ENCODE measurements at places on chromosomes 3 and 15.

DNA sequence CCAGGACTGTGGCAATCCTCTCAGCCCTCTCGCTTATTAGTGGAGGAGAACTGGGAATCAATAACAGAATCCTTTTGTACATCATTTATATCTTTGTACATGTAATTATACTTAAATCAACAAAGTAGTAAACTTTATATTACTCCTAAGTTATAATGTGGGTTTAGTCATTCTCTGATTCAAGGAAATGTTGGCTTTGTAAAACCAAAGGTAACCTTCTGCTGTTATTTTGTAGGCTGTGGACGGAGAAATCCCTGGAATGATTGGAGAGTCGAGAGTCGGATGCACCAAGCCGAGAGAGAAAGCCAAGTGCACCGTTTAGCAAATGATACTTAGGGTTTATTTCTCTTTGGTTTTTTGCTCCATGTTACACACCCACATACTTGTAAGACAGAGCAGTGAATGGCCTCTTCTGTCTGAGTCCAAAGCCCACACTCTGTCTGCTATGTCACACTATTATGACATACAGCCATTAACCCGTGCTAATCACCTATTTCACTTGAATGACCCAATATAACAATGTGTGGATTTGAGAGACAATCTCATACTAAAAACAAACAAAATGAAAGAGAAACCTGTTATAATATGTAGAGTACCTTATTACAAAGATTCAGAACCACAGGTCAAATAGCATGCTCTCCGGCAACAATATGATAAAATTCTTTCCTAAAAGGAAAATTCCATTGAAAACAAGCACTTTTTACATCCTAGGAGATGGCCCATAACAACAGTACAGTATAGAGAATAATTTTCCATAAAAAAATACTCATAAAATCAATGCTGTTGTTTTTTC, 72.2 kb downstream of the MECOM start:
- DNase-seq: no peak

DNA sequence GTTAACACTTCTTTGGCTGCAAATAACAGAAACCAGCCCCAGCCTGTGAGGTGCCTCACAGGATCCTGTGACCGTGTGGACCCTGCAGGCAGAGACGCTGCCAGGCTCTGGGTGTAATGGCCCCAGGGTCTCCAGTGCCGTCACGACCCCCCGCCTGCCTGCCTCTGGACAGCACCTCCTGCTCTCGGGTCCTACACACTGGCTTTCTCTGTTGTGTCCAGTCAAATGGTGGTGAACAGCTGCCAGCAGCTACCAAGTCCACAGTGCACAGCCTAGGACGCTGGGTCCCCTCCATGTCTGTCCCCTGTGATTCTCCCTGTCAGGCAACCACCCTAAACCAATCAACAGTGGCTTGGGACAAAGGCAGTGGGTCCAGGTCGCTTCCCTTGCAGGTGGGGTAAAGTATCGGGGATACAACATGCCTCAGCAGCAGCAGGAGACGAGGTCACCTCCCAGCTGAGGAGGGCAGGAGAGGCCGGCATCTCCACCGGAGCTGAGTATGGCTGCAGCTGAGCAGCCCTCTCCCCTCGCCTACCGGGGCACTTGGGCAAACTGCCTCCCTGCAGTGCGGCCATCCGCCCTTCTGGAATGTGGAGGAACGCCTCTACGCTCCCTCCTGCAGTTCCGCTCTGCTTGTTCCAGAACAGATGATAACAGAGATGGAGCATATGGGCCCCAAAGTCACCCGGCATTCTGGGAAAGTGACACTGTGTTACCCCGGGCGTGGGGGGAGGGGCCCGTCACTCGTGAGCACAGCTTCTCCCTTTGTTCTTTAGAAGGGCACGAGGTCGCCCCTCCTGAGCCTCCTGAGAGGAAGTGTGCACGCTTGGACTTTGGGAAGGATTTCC, 21.1 kb upstream of the SKOR1 start:
- no peak for DNase-seq

GRCh38 chr3:166367947-166368533, 530.8 kb upstream of the BCHE start:
- peak; percentile 27 for DNase-seq

DNA sequence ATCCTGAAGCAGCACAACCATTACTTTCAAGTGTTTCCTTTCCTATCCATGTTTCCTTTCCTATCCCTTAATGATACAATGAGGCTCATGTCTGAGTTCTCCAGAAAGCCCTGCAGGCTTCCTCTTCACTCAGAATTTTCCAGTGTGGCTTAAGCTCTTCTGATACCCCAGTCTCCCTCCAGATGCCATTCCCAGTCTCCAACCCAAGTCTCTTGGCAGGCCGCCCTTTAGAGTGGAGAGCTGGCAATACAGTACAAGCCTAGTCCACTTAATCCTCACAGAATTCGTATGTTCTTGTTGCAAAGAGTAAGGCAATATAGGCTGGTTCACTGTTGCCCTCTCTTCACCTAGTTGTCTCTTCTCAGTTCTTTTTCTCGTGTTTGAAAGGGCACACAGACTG, 503.9 kb upstream of the MDFIC2 start:
- DNase-seq: no peak

- peak; percentile 32 for DNase-seq
Observed at GRCh38 chr3:140276703-140277102, 341.7 kb downstream of the CLSTN2 start.

DNA sequence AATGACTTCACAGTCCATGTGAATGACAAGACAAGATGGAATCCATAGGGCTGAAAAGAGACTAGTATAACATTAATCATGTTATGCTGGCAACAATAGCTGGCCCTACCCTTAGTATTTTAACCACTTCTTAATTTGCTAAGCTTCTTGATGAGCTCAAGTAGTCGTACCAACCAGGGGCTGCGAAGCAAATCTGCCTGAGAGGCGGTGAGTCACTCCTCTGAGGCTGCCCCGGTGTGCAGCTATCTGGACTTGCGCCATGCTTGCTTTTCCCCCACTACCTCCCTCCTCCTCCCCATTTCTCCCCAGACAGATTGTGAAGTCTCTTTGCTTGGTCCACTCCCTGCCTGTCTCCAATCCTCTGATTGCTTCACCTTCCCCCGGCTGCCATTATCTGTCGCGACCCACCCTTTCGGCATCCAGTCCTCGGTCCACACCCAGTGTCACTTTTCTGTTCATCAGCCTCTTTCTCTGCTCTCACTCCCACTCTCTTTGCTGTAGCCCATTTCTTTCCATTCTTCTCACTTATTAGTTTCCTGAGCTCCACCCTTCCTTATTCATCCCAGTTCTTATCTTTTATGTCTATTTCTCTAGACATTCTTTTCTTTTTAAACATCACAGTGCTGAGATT, 42.7 kb downstream of the DUT start:
- DNase-seq: peak; percentile 82

DNA sequence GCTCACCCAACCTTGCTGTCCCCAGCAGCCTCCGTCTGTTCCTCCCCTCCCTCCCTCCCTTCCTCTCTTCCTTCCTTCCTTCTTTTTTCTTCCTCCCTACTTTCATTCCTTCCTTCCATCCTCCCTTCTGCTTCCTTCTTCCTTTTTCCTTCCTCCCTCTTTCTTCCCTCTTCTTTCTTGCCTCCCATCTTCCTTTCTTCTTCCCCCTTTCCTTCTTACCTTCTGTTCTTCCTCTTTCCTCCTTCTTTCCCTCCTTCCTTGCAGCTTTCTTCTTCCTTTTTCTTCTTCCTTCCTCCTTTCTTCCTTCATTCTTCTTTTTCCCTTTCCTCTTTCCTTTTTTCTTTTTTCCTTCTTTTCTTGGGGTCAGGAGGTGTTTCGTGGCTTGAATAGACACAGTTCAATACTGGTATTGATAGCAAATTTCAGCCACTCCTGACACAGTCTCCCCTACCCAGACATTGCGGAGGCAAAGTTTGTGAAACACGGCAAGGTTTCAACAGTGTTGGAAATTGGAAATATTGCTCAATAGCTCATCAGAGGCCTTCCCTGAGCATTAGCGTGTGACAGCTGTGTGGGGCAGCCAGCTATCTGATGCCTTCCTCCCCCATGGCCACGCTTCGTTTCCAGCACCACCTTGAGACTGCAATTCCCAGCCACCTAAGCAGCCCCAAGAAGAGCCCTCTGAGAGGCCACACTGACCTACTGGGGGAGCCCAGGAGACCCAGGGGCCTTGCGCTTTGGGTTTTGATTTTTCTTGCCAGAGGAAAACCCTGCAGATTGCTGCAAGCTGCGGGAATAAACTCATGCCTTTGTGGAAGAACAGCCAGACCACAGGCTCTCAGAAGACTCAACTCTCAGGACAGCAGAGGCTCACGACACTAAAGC, 82.2 kb downstream of the KLF15 start:
- DNase-seq: no peak

DNA sequence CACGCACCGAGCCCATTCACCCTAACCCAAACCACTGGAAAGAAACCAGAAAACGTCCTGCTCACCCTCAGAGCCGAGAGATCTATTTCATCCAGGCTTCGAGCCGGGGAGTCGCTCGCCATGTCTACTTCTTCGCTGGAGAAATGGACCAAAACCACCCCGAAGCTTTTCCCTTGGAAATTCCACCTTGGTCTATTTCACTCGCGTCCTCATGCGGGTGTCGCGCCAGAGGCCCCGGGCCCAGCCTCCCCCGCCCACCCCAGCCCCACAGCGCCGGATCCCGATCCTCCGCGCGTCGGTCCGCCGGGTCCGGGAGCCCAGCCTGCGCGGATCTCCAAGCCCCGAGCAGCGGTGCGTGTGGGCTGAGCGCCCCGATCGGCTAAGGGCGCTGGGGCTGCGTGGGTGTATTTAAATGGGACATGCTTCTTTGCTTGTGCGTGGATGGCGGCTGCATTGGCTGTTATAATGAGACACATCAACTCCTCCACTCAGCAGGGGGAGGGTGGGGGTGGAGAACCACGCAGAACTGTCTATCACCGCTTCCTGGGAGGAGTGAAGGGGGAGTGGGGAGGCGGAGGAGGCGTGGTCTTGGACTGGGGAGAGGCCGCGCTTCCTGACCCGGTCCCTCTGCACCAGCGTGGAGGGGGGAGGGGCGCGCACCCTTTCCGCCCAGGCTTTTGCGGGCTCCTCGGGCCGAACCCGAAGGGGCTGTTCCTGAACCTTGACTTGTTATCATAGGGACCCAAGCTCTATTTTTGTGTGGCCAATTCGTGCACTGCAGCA, at the start of gene TNIK:
Gene TNIK, minus strand, starts transcription at position 464 of the 783 bp plus-strand sequence. Its CDS starts 342 bp downstream, at position 122.
- DNase-seq: peak; percentile 64

DNA sequence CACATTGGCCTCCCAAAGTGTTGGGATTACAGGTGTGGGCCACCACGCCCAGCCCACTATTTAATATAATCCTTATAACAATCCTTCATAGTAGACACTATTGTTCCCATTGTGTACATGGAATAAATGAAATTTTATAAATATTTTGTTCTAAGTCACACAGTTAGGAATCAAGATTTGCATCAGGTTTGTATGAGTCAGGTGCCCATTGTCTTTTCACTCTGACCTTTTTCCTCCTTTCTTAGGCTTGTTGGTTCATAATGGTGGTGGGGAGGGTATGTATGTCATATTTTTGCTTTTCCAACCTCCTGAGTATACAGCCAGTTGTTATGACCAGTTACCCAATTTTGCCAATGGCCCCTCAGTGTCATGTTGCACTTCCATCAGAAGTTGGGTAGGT, 18.0 kb upstream of the SLC30A4 start:
- no peak for DNase-seq

DNA sequence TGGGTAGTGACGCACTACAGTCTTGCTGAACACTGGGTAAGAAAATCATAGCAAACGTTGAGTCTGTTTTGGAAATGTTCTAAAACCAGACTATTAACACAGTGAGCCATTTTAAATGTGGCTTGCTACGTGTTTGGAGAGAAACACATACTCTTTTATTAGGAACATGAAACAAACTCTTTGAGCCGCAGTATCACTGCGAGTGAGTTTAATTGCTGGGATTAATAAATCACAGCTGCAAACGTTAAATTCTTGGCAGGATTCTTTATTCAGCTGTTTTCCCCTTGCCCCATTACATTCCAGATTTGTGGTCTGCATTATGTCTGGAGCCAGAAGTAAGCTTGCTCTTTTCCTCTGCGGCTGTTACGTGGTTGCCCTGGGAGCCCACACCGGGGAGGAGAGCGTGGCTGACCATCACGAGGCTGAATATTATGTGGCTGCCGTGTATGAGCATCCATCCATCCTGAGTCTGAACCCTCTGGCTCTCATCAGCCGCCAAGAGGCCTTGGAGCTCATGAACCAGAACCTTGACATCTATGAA, 33.6 kb downstream of the BTD start:
- no peak for DNase-seq

GRCh38 chr3:129039271-129040038, 21.1 kb upstream of the GP9 start:
- peak; percentile 31 for DNase-seq

GRCh38 chr3:132626955-132627354, 29.9 kb downstream of the ACKR4 start:
- peak; percentile 19 for DNase-seq

DNA sequence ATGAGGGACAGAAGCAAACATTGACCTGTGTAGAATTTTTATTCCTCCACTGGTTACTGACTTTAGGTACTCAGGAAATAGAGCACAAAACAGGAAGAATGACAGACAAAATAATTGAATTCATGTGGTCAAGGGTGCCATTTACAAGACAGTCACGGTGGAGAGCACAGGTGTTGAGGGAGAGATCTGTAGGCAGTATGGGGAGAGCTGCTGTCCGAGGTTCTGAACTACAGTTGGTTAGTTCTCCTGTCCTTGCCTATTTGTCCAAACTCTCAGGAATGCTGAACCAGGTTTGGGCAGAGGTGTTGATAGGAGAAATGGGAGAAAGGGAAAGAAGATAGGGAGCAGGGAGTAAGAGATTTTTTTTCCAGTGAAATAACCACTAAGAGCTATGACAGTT, 178.5 kb upstream of the ZBTB20 start:
- peak; percentile 75 for DNase-seq

DNA sequence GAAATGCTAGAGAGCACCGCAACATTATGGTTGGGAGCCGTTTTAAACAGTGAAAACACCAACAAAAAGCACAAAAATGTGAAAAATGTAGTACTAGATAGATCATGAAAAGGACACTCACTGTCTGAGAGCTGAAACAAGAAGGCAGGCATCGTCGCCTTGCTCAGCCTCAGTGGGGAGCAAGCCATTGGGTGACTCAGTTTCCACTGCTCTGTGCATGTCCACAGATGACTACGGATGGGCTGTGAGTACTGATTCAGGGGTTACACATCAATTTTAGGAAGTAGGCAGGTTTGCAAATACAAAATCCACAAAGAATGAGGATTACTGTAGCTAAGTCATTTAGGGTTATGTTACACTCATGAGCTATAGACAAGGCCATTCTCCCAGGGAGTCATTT, 10.8 kb downstream of the NOX5 start:
- no peak for DNase-seq

GRCh38 chr15:101684384-101684783, 32.2 kb upstream of the TM2D3 start:
- peak; percentile 98 for DNase-seq

DNA sequence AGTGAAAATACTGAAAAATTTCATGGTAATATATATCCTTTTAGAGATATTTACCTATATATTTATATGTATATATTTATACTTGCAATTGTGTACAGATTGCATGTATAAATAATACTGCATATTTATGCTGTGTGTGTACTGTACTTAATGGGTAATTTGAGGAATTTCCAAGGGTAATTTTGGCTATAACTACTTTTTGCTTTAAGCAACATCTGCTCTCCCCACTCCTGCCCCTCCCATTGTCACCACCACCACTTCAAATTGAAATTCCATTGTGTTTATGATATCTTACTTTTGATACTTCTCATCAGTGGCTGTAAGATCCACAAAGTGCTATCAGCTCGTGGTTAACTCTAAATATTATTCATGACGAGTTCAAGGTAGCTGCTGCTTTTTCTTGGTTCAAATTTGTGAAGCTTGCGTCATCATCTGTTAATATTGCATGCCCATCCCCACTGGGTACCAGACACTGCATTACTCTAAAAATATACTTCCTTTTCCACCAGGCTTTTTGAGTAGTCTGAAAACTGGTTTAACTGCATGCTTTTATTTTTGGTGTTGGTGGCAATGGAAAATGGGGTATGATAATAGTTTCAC, 91.7 kb upstream of the MITF start:
- no peak for DNase-seq

Measured in epithelial cell of esophagus (primary cell).